ENCODE measurements at places on chromosomes 12 and 14.

DNA sequence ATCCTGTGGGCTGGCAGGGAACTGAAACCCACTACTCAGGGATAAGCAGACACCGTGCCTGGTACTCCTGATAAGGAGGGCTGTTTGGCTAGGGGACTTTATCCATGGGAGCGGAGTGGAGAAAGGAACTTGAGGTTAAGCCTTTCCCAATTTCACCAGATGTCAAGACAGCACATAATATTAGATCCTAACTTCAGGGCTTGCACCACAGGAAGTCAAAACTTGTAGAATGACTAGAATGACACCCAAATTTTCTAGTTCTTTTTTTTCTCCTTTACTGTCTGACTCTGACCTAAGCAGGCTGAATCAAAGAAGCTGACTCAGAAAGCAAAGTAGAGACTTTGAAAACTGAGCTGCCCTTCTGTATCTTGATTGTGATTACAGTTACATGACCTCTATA, 7.1 kb upstream of the CGRRF1 start:
- DNase-seq, result no peak

GRCh38 chr12:98344046-98344930, 171.1 kb upstream of the TMPO start:
- DNase-seq, result no peak

DNA sequence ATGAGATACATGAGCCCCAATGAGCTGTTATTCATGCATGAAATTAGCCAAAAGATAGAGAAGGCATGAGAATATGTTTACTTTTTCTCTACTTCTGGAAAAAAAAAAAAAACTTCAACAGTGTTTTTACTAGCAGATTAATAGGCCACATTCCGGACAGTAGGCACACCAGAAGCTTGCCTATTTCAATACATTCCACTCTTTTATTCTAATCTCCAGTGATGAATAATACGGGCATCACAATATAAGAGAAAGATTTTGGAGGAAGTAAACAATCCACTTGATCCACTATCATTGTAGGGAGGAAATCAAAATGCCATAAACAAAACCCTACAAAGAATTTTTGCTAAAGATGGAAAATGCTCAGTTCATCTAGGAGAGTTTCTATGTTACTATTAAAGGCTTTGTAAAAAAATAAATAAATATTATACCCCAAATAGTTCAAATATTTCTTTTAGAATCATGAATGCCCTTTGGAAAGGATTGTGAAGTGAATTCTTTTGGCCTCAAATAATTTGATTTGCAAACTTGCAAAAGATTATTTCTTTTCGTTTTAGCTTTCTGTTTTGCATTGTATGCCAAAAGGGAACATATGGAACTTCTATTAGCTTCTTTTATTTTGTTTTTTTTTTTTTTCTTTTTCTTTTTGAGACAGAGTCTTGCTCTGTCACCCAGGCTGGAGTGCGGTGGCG, 232.6 kb downstream of the EPS8 start:
- DNase-seq, result no peak

DNA sequence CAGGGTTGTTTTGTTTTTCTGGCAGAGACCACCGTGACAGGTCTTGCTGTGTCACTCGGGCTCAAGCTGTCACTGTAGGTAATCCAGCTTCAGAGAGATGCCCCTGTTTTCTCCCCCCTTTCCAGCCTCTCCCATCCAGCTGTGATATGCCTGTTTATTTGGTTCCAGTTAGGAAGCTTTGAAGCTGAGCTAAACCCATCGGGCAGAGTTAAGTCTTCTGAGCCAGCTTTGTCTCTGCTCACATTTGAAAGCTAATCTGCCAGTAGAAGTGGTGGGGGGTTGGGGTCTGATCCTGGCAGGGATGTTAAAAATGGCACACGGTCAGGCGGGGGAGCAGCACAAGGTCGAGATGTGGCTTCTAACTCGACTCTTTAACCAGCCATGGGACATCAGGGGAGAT, 130.0 kb downstream of the TSPAN9 start:
- DNase-seq, result no peak

GRCh38 chr12:3106579-3106978, 29.4 kb downstream of the TSPAN9 start:
- DNase-seq, result no peak

DNA sequence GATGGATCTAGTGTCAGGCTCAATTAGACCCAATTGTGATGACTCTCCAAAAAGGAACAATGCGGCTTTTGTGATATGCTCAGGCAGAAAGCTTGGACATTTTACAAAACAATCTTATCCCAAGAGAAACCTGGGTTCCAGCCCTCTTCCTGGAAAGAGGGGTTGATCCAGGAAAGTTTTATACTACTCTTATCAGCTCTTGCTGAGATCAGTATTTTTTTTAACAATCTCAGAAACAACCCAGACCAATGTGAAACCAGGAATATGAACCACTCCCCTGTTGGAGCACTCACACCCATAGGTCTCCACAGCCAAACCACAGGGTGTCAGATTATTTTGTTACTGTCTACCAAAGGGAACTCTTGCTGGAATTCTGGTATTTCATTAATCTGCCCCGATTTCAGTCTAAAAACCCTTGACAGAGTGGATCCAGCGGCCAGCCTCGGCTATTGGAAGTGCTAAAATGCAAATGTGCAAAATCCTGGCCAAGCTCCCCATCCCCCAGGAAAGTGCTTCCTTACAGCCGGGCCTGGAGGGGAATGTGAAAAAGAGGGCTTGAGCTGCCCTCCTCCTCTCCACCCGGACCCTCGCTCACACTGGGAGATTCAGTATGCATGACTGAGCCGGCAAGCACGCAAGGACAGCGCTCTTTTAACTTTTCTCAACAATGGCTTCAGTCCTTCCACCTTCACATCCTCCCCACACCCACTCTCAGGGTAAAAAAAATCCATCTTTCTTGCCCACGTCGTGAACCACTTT, 4.0 kb downstream of the FBXL14 start:
- no peak for DNase-seq

GRCh38 chr14:92121207-92121669, 268 bp downstream of the NDUFB1 start:
- no peak for DNase-seq

GRCh38 chr12:2510045-2510444, 284.7 kb upstream of the FKBP4 start:
- DNase-seq, result no peak

DNA sequence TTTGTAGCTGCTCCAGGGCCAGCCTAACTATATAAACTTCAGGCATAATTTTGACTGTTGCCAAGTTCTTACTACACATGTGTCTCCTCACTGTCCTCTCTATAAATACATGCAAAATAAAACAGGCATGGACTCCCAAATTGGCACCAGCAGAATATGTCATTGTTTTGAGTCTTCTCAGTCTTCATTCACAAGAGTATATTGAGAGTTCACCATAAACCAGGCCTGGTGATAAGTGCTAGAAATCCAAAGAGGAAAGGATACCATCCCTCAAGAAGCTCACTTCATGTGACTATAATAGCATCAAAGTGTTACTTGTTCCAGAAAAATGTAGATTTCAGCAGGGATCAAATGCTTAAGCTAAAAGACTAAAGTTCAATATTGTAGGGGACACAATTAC, 13.7 kb downstream of the GPR19 start:
- no peak for DNase-seq

DNA sequence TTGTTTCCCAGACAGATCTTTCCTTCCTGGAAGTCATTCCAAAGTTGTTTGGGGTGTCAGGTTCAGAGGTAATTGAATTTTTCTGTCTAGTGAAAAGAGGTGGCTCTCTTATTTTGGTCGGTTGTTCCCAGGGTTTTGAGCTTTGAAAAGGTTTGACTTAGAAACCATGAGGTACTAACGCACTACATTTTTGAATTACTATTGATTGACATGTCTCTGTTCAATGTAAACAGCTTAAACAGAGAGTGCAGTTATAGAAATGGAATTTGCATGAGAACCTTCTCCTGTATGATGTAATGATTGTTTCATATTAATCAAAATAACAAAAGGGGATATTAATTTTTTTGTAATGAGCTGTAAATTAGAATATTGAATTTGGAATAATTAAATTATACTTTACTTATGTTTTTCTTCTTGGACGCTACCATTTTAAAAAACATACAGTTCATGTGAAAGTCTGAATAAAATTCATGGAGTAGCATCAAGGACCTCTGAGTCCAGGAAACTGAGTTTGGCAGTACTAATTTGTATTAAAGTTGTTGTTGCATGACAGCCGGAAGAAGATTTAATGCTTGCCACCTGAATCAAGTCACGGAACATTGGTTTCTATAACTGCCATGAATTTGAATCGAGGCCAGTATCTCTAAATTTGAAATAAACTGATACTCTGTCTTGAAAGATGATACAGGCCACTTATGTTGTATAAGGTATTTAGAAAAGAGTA, 41.7 kb downstream of the NPAS3 start:
- no peak for DNase-seq

- DNase-seq, result no peak
Measured at GRCh38 chr12:80242321-80242720, 143.0 kb downstream of the OTOGL start.

GRCh38 chr12:119593578-119594398, at the start of gene TMEM233:
Gene TMEM233 (plus strand): TSS chr12:119593774. CDS start chr12:119593849, 75 bp downstream.
- DNase-seq, result no peak

GRCh38 chr12:91890742-91891141, 254.9 kb downstream of the BTG1 start:
- DNase-seq, result no peak

DNA sequence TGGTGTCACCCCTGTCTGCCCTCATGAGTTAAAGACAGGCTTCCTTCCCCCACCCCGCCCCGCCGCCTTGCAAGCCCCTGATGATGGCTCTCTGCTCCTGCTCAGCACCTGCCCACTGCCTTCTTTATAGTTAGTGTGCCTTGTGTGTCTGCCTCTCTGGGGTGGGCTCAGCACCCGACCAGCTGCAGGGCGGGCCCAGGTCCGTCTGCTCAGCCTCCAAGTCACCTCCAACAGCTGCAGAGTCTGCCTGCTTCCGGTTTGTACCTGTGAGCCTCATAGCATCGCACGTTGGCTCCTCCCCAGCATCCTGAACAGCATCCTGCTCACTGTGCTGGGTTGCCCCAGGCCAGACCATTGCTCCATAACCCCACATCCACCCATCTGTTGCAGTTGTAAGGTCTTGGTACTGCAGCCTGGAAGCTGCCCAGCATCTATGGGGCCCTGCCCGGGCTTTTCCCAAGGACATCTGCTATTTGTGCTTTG, 3.5 kb downstream of the TGFB3 start:
- no peak for DNase-seq

DNA sequence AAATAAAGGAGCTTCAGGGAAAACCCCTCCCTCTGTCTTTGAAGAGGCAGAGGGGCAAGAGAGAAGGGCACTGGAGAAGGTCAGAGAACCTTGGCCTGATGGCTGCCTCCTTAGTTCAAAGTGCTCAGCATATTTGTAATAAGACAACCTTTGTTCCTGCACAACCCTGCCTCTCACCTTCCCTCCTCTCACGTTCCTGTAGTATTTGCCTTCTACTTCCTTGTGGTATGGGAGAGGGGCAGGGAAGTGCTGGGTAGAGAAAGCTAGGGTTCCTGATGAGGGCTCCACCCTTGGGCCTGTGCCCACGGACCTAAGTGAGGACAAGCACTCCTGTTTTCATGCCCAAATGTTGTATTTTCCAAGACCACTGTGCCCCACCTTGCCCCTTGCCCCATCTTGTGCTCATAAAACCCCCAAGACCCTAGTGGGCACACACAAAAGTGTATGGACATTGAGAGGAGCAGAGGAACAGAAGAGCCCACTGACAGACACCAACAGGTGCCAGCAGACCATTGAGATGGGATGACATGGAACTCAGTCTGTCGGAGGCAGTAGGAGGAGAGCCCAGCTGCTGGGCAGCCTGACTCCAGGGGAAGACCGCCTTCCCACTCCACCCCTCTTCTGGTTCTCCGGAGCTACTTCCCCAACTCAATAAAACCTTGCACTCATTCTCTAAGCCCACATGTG, 261.5 kb upstream of the CCDC196 start:
- DNase-seq, result no peak

DNA sequence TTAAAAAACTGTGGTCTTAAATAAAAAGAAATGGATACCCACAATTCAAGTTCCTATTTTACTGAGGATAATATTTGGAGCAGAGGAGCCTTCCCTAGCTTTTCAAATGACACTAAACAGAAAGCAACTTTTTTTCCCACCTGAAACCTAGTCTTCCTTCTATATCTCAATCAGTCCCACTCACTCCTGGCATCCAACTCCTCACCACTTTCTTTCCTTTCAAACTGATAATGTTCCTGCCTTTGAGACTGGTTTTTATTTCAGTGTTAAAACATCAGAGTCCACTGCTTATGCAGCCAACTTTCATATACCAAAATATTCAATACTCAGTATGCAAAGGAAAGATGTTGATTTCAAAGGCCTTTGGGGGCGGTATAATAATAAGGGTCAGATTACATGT, 225.6 kb downstream of the GXYLT1 start:
- no peak for DNase-seq

GRCh38 chr12:46557539-46558373, 185.2 kb upstream of the SLC38A2 start:
- no peak for DNase-seq

DNA sequence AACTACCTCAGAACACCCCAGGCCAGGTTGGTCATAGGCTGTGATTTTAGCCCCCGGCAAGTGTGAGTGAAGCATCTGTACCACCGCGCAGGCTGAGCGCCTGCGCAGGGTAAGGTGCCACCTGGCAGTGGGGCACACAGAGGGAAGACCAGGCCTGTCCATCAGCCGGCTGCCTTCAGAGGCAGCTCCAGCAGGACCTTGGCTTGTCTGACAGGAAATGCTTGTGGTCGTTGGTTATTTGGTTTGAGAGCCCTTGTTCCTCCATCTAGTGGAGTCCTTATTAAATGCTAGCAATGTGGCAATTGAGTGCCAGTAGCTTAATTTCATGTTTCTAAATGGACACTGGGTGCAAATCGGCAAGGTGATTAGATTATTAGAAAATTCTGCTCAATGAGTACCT, 27.5 kb downstream of the SLC25A29 start:
- DNase-seq, result no peak

- DNase-seq, result no peak
Measured at GRCh38 chr12:77998236-77998786, 167.6 kb downstream of the NAV3 start.

- DNase-seq, result no peak
Measured at GRCh38 chr14:59189091-59189785, 771 bp downstream of the DAAM1 start.

DNA sequence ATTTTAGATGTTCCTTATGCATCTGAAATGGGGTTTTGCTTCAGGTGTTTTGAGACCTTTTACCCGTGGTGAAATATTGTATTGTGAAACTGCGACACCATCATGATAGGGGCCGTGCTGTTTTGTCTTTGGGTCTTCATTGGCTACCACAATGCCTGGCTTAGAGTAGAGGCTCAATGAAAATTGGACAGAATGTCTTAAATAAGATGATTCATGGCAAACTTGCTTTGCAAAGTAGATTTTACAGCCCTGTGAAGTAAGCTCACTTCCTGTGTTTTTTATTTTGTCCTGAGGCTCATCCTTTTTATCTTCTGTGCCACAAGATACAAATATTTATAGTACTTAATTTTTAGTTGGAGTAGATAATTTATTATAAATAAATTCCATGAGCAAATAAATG, 111.3 kb upstream of the FRMD6 start:
- DNase-seq, result no peak

DNA sequence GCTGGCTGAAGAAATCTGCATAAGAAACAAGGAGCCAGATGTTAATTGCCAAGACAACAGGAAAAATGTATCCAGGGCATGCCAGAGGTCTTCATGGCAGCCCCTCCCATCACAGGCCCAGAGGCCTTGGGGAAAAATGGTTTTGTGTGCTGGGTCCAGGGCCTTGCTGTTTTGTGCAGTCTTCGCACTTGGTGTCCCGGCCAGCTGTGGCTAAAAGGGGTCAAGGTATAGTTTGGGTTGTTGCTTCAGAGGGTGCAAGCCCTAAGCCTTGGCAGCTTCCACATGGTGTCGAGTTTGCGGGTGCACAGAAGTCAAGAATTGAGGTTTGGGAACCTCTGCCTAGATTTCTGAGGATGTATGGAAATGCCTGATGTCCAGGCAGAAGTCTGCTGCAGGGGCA, 29.9 kb upstream of the CNTN1 start:
- DNase-seq, result no peak

Data from amniotic stem cell (primary cell).